Hindlimb muscle (tissue), 1 donor: ENCODE measurements at places on chromosomes 1 and 21.

GRCh38 chr1:27906759-27907158, 28.0 kb upstream of the SMPDL3B start:
- DNase-seq = no peak

GRCh38 chr1:233673261-233673946, 59.5 kb downstream of the KCNK1 start:
- DNase-seq = no peak

- DNase-seq = no peak
These were observed 15.3 kb downstream of the TOMM20 start for GRCh38 chr1:235113183-235113917.

GRCh38 chr1:28682840-28683239, 14.3 kb downstream of the GMEB1 start:
- DNase-seq = no peak

- DNase-seq = no peak
These were observed 11.1 kb downstream of the PDZK1 start for GRCh38 chr1:145695821-145696629.

GRCh38 chr1:158101927-158102326, 78.8 kb upstream of the CD1D start:
- DNase-seq = no peak

- no peak for DNase-seq
These were observed 474.0 kb downstream of the SETD4 start for GRCh38 chr21:35586305-35586704.

DNA sequence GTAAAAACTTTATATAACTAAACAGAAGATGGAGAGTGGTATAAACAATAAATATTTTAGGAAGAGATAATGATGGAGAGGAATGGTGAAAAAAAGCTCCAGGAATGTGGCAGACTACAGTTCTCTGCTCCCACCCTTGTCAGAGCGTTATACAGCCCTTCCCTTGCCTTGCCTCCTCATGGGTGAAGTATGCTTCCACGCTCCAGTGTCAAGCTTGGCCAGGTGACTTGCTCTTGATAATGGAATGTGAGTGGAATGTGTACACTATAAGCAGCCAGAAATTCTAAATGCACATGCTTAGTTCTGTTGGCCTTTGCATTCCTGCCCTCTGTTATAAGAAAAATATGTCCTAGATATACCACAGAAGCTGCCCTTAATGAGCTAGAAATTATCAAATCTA, 24.7 kb upstream of the POGK start:
- no peak for DNase-seq

GRCh38 chr21:41973427-41973831, 19.6 kb upstream of the C2CD2 start:
- DNase-seq = no peak

DNA sequence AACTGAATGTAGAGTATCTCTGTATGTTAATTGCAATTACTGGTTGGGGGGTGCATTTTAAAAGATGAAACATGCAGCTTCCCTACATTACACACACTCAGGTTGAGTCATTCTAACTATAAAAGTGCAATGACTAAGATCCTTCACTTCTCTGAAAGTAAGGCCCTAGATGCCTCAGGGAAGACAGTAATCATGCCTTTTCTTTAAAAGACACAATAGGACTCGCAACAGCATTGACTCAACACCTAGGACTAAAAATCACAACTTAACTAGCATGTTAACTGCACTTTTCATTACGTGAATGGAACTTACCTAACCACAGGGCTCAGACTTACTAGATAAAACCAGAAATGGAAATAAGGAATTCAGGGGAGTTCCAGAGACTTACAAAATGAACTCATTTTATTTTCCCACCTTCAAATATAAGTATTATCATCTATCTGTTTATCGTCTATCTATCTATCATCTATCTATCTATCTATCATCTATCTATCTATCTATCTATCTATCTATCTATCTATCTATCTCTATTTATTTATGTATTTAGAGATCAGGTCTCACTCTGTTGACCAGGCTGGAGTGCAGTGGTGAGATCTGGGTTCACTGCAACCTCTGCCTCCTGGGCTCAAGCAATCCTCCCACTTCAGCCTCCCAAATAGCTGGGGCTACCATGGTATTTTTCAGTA, 47.8 kb downstream of the CHML start:
- DNase-seq = no peak

- no peak for DNase-seq
These were observed 15.4 kb downstream of the POLR3GL start for GRCh38 chr1:145979746-145980456.

DNA sequence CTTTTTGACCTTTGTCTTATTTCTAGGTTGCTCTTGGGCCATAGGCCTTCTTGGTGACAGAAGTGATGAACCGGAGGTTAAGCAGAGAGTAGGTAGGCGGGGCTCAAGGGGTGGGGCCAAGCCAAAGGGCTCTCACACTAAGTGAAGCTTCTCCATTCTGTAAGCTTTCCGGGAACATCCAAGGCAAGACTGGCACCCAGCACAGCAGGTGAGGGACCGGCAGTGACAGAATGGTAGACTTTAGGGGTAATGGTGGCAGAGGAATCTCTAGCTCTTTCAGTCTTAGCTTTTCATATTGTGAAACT, at the start of gene TNFAIP8L2:
Gene TNFAIP8L2 (plus strand): TSS at position 135 of the 305 bp plus-strand sequence. CDS start 2,049 bp downstream, outside the sequence.
- DNase-seq = no peak

- no peak for DNase-seq
These were observed 42.5 kb upstream of the LRRN2 start for GRCh38 chr1:204728045-204728444.

DNA sequence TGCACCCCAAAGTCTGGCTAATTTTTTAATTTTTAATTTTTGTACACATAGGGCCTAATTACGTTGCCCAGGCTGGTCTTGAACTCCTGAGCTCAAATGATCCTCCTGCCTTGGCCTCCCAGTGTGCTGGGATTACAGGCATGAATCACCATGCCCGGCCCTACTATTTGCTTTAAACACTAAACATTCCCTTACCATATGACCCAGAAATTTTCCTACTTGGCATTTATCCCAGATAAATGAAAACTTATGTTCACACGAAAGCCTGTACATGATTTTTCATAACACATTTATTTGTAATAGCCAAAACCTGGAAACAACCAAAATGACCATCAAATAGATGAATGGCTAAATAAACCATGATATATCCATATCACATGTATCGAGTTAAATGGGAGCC, 35.8 kb downstream of the NDUFS5 start:
- no peak for DNase-seq

DNA sequence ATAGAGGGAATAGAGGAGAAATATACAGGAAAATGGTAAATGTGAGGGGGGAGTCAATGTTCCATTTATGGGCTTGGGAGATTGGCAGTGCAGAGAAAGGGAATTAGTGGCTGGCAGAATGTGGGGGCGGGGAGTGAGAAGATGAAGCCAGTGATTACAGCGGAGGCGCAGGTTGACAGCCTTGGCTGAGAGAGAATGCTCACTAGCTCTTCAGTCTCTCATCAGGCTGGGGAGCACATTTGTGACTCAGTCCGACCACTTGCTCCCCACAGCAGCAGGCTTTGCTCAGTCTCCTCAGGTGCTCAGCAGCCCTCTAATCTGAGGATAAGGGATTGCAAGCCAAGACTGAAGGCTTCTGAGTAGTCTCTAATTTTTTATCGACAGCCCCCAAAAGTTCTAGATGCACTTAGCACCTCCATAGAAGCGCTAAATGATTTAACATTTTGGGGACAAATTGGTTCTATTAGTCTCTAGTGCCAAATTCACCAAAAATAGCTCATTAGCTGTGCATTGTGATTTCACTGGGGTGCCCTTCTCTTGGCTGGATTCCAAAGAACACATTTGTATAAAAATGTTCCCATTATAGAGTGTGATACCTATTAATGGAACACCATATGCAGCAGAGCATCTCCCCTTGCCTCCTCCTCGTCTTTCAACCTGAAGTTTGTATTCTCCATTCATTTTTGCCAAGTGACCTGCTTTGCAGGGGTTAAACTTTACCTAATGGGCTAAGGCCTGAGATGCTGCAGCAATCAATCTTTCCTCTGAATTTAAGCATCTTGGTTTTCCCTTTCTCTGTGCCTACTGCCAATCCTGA, 191.8 kb downstream of the ZNF326 start:
- no peak for DNase-seq
